ENCODE measurements at places on chromosomes 7 and 10.

DNA sequence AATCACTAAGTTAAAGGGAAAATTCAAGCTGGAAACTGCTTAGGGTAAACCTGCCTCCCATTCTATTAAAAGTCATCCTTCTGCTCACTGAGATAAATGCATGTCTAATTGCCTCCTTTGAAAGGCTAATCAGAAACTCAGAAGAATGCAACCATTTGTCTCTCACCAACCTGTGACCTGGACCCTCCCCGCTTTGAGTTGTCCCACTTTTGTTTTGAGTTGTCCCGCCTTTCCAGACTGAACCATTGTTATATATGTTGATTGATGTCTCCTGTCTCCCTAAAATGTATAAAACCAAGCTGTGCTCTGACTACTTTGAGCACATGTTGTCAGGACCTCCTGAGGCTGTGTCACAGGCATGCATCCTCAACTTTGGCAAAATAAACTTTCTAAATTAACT is 378.4 kb downstream of the KIF20B start:
- no peak for DNase-seq

DNA sequence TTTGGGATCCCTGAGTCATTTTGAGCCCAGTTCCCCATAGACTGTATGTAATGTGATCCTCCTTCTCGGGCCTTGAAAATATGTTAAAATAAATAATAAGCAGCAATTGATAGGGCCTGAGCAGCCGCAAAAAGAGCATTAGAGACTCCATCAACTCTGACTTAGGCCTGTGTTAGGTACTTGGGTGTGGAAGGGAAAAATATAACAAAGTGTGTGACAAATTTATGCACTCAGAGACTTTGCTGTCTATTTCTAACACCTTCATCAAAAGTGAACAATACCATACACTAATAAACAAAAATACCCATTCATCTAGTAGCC is 31.4 kb upstream of the HABP2 start:
- DNase-seq: no peak

GRCh38 chr10:79384773-79385391 is 37.6 kb downstream of the PPIF start:
- DNase-seq: no peak

DNA sequence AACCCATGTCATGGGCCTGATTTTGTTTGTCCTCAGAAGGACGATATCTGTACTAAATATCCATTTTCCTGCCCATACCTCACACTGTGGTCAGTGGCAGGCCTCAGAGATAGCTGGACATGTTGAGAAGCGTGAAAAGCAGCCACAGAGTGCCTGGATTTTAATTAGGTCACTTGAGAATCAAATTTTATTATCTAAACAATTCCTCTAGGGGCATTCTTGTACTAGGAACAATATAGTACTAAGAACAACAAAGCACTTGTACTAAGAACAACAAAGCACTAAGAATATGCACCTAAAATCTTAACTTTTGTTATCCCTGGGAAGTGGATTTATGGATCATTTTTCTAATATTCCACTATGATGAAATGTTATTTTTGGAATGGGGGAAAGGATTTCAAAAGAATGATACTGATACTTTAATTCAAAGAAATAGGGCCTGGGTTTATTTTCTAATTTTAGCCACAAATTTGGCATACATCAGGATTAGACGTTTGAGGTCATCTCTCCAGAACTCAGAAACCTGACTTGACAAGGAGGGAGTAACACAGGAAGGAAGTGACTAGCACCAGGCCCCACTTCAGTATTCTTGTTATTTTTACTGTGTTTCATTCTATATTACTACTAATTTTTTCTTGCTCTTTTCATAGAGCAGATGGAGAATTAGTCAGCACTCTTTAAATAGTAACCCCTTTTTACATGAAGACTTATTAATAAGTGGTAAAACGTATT is 112.2 kb downstream of the EXOC4 start:
- peak; percentile 17 for DNase-seq

GRCh38 chr10:87589645-87590051 is 70.0 kb upstream of the PAPSS2 start:
- no peak for DNase-seq

- no peak for DNase-seq
Observed at GRCh38 chr7:1692515-1693418, 22.7 kb downstream of the ELFN1 start.

DNA sequence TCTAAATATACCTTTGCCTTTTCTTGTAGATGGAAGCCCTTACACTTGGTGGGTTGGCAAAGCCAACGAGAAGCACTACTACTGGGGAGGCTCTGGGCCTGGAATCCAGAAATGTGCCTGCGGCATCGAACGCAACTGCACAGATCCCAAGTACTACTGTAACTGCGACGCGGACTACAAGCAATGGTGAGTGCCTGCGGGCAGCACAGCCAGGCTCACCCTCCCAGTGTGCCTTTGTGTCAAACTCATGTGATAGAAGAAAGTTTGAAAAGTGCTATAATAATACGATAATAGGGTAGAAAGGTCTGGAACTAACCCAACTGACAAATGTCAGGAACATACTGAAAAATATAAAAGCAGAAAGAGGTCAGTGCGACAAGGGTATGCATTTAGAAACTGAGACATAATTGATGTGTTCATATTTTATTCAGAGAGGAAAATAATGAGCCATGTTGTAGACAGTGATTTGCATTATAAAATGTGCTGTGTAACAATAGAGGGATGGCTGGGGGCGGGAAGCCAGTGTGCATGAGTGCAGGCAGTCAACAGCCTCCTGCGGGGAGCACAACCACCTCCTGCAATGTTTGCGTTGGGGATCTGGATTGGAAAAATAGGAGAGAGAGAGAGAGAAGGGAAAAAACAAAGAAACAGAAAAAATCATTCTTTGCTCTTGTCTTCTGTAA is 686.9 kb upstream of the C7orf33 start:
- DNase-seq: no peak

DNA sequence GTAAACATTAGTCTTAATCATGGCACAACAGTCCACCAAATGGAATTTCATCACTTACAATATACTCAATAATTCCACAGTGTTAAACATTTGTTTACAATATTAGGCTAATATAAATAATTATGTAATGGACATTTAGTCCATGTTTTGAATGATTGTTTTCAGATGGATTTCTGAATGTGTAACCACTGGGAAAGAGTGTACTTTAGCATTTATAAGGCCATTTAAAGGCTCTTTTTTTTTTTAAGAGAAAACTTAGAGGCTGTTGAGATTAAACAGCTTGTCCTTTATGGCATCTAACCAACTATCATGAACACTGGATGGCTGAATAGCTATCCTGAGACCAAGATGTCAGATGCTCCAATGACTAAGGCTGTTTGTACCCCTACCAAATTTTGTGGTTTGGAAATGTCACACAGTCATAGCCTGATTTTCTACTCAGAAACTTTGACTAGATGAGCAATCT is 248.3 kb upstream of the GLI3 start:
- DNase-seq: no peak

- no peak for DNase-seq
Observed at GRCh38 chr10:21634599-21635365, 100.8 kb downstream of the MLLT10 start.

DNA sequence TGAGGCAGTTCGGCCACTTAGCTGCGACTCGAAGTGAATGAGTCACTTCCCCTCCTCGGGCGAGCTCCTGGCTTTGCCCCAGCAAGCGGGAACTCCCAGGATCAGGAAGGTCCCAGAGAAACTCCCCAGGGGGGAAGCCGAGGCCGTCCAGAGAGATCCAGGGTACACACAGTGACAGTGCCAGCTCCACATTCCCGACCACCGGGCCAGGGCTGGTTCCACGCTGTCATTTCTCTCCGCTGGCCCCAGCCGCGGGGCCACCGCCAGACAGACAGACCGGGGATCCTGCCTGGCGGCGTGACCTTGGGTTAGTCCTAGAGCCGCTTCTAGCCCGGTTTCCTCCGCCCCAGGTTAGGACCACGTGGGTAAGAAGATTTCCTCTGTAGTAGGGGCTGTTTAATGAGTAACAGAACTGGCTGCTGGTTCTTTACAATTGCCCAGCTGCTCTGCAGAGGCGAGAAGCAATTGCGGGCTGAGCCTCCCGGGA is 463 bp upstream of the UPP1 start:
- DNase-seq: peak; percentile 91

- no peak for DNase-seq
Observed at GRCh38 chr7:103010211-103010610, 64.4 kb downstream of the FBXL13 start.

- DNase-seq: no peak
Observed at GRCh38 chr10:75647675-75648074, 216.3 kb downstream of the LRMDA start.

- DNase-seq: no peak
Observed at GRCh38 chr10:133069033-133069525, 18.6 kb upstream of the ADGRA1 start.

DNA sequence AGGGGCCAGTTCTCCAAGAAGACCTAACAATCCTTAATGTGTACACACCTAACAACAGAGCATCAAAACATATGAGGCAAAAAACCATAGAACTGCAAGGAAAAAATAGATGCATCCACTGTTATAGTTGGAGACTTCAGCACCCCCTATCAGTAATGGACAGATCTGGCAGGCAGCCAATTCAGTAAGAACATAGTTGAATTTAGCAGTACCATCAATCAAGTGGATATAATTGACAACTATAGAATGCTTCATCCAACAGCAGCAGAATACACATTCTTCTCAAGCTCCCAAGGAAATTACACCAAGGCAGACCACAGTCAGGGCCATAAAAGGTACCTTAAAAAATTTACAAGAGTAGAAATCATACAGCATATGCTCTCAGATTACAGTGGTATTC is 42.2 kb downstream of the POLL start:
- no peak for DNase-seq

DNA sequence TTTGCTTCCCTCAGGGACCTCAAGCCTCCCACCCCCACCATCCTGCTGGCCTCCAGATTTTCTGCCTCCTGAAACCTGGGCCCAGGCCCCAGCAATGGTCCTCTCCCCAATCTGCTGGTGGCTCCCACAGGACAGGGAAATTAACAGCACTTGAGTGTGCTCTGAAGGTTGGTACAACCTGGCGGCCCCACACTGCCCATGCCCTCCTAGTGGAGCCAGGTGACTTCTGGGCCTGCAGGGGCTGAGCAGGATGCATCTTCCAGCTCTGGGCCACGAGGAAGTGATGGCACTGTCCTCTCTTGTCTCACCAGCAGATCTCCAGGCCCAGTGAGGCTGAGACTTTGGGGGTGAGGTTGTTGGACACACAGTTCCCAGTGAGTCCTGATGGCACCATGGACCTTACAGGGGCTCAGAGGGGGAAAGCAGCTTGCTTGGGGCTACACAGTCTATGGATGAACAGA is 3.6 kb upstream of the ZMIZ1 start:
- DNase-seq: no peak

DNA sequence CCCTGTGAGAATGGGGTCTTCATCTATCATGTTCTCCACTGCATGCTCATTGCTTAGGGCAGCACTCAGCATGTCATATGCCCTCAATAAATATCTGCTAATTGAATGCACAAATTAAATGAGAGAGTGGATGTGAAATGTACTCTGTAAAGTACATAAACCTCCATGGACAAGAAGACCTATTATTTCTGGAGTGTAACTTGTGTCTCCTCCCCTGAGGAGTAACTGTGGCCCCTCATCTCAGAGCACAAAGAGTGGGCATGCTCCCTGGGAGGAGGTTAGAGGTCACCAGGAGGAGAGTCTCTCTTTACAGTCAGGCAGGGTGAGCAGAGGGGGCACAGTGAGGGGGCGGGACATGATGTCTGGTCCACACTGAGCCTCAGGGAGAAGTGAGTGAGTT is 313.6 kb upstream of the PODXL start:
- DNase-seq: no peak

- no peak for DNase-seq
Observed at GRCh38 chr7:34761627-34762026, 103.6 kb downstream of the NPSR1 start.

GRCh38 chr7:158377800-158378623 is 209.6 kb downstream of the PTPRN2 start:
- no peak for DNase-seq

DNA sequence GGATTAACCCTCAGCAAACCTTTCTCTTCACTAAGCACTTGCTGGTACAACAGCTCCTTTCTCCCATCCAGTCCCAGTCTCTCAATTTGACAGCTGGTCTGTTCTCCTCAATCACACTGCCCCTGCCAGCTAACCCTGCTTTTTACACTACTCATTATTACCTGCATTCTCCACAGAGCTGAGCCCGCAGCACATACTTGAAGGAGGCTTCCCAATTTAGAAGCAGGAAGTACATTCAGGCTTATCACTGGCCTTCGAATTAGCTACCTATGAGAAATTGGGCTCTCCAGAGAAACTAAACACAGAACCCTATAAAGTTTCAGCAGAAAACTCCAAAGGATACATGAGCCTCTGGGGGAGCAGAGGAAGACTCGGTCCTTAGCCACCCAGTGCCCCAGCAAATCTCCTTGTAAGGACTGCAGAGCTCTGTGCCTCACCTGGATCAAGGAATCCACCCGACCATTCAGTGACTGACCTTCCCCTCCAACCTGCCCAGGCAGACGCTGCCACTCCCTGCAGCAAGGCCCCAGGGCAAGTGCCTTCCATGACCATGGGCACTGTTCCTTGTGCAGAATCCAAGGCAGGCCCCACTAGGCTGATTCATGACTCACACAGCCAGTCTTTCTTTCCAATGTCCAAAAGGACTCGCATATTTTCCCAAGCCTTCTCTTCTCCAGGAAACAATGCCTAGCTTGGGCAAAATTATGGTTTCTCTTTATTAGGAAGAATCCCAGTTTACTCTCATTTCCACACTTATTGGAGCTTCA is 68.0 kb downstream of the VOPP1 start:
- peak; percentile 57 for DNase-seq

GRCh38 chr10:120841522-120842189 is 9.5 kb upstream of the WDR11 start:
- DNase-seq: peak; percentile 68

GRCh38 chr7:7798510-7798909 is 80.1 kb upstream of the RPA3 start:
- no peak for DNase-seq

DNA sequence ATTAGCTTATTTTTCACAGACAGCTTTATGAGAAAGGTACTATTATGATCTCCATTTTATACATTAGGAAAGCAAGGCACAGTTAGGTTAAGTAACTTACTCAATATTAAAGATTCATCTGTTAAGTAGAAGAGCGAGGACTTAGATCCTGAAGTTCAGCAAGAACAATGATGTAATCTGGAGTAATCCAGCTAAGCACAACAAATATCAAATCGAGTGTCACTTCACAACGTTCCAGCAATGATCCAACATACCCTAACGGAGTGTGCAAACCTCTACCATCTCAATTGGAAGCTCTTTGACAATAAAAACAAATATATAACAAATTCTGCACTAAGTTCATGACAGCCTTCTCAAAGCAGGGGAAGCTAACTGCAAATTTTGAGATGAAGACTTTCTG is 121.3 kb downstream of the CALCR start:
- no peak for DNase-seq

GRCh38 chr10:17061418-17061817 is 68.2 kb downstream of the CUBN start:
- peak; percentile 22 for DNase-seq
